Activated CD4-positive, CD25-positive, alpha-beta regulatory T cell (primary cell): ENCODE measurements at places on chromosomes 7 and 10.

GRCh38 chr7:135283959-135284638, 50.5 kb downstream of the STRA8 start:
- DNase-seq, result no peak

DNA sequence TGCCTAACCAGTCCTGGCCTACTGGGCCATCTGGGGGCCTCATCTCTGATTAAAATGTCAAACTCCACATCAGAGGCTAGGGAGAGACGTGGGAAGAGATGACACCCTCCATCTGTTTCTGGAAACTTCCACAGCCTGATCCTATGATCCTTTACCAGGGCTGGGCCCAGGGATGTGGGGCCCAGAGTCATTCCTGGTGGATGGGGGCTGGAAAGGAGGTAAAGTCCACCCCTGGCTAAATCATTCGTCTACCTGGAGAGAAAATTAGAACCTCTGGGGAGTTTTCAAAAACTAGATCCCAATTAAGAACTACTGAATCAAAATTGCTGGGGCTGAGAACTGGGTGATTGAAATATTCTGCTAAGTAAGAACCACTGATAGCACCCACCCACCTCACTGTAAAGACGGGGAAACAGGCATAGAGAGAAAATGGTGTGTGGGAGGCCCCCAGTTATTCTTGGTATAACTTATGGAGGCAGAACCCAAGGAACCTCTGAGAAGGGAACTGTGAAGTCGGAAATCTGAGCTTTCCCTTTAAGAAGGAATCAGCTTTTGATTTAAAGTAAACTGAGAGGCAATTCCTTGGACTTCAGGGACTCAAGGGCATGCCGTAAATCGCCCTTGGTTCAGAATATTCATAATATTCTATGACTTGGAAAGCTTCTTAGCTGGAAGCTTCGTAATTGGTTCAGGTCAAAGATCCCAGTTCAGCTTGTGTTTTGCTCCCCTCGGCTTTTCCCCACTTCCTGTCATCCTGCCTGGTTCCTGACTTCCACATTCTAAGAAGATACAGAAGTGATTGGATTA, 53.1 kb downstream of the PRKAG2 start:
- DNase-seq, result no peak

DNA sequence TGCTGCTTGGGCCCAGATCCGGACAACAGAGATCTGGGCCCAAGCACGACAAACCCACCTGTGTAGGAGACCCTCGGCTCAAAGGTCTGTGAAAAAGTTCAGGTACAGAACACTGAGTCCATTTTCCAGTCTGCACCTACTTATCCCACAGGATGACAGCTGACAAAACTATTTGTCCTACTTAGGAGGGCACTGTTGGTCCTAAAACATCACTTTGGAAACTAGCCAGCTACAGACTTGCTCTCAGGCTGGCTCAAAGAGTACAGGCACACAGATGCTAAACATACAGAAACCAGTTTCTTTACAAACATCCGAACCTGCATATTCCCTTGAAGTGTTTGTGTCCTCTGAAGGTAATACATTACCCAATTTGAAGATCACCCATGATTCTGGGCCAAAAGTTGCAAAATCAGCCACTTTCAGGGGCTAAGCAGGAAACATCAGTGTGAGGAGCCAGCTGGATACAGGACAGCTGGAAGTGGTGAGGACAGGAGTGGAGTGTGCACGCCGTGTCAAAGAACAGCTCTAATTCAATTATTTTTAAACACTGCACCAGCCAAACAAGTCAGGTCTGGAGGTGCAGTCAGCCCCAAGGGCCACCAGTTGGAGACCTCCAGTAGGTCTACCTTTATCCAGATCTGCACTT, 88.5 kb downstream of the NOC3L start:
- no peak for DNase-seq

- no peak for DNase-seq
Measured at GRCh38 chr7:70051726-70052125, 453.5 kb downstream of the AUTS2 start.

DNA sequence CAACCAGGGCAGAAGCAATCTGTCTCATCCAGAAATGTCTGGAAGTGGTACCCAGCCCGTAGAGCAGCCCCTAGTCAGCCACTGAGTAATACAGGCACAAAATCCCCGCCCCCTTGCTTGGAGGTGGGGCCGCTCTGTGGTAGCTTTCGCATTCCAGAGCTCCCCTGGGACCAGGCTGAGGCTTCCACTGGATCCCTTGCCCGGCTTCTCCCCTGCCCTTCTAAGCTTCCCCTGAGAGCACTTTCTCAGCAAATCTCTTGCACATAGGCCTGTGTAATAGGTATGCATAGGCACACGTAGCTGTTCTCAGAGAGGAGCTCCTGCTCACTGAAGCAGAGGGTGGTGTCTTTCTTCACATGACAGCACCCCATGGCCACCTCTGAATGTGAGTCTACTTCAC, 144.2 kb downstream of the BMS1 start:
- DNase-seq, result no peak

DNA sequence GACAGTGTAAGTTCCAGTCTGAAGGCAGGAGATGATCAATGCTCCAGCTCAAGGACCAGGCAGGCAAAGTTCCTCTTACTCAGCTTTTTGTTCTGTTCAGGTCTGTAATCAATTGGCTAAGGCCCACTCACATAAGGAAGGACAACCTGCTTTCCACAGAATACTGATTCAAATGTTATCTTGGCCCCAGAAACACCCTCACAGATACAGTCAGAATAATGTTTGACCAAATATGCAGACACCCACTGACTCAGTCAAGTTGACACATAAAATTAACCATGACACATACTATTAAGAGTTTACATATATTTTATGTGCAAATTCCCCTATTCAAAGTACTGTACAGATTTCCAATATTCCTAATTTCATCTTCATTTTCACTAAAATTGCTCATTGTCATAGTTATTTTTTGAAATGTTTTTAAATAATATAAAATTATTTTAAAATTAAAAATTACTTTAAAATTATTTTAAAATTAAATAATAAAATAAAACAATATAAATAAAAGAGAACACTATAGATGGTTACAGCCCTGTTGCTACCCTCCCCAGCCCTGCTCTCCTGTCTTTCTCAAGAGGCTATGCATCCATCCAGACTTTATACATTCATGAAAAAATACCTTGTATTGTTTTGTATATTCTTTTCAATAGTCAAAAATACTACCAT, 59.4 kb downstream of the RAB11FIP2 start:
- no peak for DNase-seq

- no peak for DNase-seq
Measured at GRCh38 chr7:92781117-92781720, 55.2 kb downstream of the CDK6 start.

- DNase-seq, result no peak
Measured at GRCh38 chr7:139351027-139351426, 8.7 kb upstream of the LUC7L2 start.

DNA sequence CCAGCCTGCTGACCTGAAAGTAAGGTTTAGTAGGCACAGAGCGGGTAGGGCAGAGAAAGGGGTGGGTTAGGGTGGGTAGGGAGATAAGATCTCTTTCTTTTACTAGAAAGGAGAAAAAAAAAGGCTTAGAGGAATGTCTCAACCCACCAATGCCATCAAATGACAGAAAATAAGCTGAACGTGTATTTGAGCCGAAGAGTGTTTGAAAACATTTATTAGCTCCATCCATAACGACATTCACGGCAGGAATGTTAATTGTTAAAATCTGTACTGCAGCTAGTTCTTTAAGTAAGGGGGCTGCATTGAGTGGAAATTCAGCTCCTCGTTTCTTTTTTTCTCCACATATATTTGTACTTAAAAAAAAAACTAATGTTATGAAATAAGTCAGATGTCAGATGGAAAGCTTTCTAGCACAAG, 63.7 kb upstream of the ARID5B start:
- DNase-seq, result no peak

GRCh38 chr7:96034940-96035727, 262.8 kb downstream of the DYNC1I1 start:
- no peak for DNase-seq

- no peak for DNase-seq
Measured at GRCh38 chr7:35380739-35381224, 126.9 kb upstream of the TBX20 start.

- no peak for DNase-seq
Measured at GRCh38 chr7:107582875-107583274, 2.8 kb downstream of the BCAP29 start.

DNA sequence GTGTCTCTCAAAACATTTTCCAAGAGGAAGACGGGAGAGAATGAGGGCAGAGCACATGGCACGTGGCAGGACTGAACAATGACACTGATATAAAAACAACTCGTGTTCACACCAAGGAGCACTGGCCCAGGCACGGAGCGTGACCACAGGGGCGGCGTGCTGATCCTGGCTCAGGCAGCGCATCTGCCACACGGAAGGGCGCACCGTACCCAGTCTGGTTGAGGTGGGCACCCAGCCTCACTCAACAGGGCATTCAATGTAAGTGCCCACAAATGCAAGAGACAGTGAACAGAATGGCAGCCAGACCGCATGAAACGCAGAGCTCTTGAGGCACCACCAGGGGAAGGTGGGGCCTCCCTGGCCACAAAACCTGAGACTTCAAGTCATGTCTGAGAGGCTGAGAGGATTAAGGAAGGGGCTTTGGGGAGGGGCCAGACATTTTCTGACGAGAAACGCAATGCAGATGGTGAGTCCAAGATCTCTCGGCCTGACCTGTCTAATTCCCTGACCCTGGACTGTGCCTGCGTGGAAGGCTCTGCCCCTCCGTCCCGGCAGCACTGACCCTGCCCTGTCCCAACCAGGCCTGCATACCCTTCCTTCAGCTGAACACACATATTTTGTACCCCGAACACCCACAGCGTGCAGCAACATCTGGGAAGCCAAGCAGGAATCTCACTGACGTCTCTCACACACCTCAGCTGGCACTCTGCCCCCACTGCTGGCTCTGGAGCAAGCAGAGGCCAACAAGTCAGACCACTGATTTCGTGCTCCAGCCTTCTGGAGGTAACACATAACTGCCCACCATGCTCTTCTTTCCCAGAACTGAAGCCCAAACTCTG, 35.5 kb downstream of the VOPP1 start:
- no peak for DNase-seq

GRCh38 chr10:76190634-76191270, 759.3 kb downstream of the LRMDA start:
- DNase-seq, result no peak

DNA sequence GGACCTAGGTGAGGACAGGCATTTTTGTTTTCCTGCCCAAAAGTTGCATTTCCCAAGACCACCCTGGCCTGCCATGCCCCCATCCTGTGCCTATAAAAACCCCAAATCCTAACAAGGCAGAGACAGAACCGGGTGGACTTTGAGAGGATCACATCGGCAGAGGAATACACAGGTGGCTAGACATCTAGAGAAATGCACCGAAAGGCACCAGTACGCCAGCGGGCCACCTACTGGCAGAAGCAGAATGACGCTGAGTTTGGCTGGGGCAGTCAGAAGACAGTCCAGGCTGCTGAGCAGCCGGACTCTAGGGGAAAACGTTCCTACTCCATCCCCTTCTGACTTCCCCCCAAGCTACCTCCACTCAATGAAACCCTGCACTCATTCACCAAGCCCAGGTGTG, 2.8 kb downstream of the AKR1C4 start:
- no peak for DNase-seq

DNA sequence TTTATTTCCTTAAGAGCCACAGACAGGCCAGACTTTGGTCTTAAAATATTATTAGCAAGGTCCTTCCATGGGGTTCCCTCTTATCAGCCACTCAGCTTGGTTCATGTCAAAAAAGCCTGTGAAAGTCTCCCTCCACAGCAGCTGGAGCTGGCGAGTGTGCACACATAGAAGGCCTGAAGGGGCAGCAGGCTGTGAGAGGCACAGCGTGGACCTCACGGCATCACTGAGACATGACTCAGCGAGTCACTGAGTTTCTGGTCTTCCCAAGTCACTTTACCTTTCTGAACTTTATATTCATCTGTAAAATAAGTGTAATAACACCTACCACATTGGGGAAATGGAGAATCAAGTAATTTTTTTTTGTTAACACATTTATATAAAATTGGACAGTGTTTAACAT, 8.7 kb downstream of the TAF3 start:
- no peak for DNase-seq

DNA sequence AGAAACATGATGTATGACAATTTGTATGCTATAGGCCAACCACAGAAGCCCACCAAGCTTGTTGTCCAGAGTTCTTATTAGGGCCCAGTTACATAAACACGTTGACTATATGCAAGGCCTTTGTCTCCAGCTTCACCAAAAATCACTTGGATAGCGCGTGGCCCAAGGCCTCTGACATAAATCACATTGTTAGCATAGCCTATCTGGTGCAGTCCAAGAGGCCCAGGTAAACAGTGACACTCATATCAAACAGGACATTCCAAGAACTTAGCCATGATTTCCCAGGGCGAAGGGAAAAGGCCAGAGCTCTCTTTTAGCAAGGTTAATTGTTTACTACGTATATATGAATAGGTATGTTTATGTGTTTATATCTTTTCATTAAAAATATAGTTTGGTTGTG, 337.2 kb upstream of the CELF2 start:
- DNase-seq, result no peak

- no peak for DNase-seq
Measured at GRCh38 chr10:132450825-132451505, 54.0 kb downstream of the PWWP2B start.

- DNase-seq, result no peak
Measured at GRCh38 chr7:95996174-95996573, 223.8 kb downstream of the DYNC1I1 start.

DNA sequence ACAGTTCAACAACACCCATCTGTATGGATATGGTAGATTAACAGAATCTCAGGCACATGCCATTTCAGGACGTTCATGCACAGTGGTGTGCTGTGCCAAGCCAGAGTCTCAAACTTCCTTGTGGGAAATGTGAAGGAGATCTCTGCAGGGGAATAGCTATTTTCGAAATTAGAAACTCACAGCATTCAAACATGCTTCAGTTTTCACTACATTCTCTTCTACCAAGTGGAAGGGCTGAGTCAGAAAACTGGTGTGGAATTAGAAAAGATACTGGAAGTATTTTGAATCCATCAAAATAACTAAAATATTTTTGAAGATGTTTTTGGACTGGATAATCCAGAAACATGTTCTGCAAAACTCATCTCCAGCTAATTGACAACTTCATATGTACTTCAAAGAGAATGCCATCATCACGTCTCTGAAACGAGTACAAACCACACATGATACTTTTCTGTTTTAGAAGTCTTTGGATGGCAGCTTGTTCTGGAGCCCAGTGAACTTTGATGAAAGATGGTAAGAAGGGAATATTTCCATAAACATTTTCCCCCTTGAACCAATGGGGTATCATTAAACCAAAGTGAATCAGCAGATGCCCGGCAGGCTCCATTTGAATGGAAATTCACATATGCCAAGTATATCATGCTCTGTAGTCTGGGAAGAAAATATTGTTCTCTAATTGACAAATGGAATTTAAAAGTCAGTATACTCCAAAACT, 616.3 kb upstream of the IGFBP3 start:
- DNase-seq, result no peak

DNA sequence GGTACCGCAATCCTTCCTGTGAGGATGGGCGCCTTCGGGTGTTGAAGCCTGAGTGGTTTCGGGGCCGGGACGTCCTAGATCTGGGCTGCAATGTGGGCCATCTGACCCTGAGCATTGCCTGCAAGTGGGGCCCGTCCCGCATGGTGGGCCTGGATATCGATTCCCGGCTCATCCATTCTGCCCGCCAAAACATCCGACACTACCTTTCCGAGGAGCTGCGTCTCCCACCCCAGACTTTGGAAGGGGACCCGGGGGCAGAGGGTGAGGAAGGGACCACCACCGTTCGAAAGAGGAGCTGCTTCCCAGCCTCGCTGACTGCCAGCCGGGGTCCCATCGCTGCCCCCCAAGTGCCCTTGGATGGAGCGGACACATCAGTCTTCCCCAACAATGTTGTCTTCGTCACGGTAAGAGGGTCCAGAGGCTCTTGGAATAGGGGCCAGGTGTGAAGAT, 1.7 kb downstream of the MEPCE start:
- DNase-seq, result no peak
